ENCODE measurements at places on chromosomes 1 and 21. TPM values are rescaled to one million over a fixed set of nuclear protein-coding genes. Genes with fewer than 3 reads are reported as not detected.
A peak's percentile ranks its signal among the peaks of the same experiment; 100 is the strongest.

- DNase-seq, result peak; percentile 56
These were observed 15.7 kb downstream of the EPHX1 start for GRCh38 chr1:225825607-225826007.

DNA sequence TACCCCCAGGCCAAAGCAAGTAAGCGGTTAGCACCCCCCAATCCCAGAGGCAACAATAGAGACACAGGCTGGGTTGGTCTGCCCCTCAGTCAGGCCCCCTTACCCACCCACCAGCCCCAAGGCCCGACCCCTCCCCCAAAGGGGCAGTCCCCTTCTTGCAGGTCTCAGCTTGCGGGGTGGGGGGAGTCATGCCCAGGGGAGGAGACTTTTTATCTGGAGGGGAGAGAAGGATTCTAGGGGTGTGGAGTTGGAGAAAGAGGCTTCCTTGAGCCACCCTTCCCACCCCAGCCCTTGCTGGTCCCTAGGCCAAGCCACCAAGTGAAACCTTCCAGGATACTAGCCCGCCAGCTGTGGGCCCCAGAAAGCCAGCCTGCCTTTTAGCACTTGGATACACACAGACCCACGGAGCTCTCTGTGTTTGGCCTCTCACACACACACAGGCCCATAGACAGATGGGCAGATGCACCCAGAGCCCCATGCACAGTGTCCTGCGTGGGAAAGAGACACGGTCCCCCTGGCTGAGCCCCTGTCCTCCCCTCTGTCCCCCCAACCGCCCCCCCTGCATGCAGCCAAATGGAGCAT is 7.1 kb downstream of the TMEM54 start:
- DNase-seq, result no peak

- DNase-seq, result no peak
These were observed 41.7 kb downstream of the LRP8 start for GRCh38 chr1:53285969-53286760.

DNA sequence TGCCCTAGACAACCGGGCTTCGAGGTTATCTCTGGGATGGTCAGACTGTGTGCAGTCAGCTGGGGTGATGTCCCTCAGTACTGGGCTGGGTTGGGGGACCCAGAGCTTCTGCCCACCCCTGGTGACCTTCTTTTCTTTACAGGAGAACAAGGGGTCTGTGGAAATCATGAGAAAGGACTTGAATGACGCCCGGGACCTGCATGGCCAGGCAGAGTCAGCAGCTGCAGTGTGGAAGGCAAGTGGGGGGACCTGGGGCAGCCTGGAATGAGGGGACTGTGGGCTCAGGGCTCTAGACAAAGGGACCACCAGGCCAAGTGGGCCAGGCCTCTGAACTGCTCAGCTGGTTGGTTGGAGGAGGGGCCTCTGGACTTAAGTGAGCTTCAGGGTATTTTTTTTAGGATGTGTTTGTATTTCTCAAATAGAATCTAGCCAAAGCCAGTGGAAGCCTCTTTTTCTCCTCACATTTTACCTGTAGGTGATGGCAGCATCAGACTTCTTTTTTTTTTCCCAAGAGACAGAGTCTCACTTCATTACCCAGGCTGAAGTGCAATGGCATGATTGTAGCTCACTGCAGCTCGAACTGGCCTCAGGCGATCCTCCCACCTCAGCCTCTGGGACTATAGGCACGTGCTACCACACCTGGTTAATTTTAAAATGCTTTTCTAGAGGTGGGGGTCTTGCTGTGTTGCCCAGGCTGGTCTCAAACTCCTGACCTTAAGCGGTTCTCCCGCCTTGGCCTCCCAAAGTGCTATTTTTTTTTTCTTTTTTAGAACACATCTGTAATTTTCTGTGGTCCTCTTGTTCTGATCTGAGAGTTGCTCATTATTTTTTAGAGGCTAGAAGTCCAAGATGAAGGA is 1.9 kb downstream of the RNF187 start:
- DNase-seq, result no peak

- DNase-seq, result no peak
These were observed 224.2 kb downstream of the FOXD2 start for GRCh38 chr1:47662068-47662467.

- DNase-seq, result no peak
These were observed 8.4 kb upstream of the XKR8 start for GRCh38 chr1:27951396-27951795.

DNA sequence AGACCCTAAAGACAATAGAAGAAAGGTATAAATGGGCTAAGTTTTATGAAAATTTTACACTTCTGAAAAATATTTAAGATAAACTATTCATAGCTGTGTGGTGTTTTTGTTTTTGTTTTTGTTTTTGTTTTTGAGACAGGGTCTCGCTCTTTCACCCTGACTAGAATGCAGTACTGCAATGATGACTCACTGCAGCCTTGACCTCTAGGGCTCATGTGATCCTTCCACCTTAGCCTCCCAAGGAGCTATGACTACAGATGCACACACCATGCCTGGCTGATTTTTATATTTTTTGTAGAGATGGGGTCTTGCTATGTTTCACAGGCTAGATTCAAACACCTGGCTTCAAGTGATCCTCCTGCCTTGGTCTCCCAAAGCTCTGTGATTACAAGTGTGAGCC is 66.6 kb downstream of the PUM1 start:
- no peak for DNase-seq

DNA sequence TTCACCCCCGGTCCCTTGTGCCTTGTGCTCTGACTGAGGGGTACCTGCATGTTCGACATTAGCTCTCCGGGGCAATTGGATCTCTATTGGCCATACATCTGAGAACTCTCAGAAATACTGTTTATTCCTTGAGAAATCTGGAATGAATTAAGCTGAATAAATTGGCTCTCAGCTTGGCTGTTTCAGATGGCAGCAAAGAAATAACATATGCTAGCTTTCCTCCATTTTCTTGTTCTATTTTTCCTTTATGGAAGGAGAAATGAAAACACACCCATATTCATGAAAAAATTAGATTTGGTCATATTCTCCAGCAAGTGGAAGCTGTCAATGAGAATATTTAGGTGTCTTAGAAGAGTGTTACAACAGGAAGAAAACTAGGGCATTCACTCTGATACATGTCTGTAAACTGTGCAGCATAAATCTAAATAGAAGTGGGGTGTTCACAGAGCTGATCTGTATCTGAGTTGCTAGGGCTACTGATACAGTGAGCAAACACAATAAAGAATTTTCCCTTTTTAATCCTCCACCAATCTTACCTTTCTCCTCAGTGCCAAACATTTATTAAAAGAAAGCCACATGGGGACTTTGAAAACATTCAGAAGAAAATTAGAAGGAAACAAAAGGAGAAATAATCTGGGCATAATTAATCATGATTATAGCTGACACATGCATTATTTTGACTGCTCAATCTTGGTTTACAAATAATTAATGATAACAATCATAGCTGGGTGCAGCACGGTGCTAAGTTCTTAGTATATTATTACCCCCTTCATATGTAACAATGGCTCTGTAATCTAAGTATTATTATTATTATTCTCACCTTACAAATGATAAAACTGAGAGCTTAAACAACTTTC is 671.9 kb upstream of the USP24 start:
- DNase-seq, result no peak

- DNase-seq, result no peak
These were observed 5.9 kb upstream of the NUF2 start for GRCh38 chr1:163315773-163316374.

- DNase-seq, result no peak
These were observed 118.6 kb downstream of the NR5A2 start for GRCh38 chr1:200146100-200146499.

GRCh38 chr21:26116456-26117011 is 54.0 kb downstream of the APP start:
- no peak for DNase-seq

DNA sequence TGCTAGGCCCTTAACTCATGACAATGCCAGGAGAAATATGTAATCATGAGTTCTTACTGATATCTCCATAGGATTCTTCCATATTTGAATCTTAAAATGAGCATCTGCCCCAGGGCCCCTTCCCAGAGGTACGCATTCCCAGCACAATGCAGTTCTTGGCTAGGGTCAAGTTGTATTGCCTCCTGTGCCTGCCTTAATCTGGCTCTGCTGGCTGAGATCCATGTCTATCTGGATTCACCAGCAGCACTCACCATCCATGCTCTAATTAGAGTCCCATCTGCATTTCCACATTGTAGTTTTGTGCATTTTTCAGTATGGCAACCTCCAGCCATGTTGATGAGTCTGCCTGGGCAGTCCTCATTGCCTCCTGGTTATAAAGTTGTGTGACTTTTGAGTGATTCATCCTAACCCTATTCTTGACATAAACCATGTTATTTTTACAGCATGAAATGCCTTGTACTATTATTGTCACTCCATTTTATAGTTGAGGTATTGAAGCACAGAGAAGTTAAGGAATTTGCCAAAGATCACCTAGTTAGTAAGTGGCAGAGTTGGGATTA is 55.9 kb downstream of the CAMSAP2 start:
- DNase-seq, result no peak

GRCh38 chr1:3244927-3245315 is 175.9 kb downstream of the PRDM16 start:
- DNase-seq, result no peak

GRCh38 chr1:245825128-245825901 is 670.5 kb downstream of the KIF26B start:
- no peak for DNase-seq

- no peak for DNase-seq
These were observed 114.5 kb downstream of the OMA1 start for GRCh38 chr1:58431901-58432620.

DNA sequence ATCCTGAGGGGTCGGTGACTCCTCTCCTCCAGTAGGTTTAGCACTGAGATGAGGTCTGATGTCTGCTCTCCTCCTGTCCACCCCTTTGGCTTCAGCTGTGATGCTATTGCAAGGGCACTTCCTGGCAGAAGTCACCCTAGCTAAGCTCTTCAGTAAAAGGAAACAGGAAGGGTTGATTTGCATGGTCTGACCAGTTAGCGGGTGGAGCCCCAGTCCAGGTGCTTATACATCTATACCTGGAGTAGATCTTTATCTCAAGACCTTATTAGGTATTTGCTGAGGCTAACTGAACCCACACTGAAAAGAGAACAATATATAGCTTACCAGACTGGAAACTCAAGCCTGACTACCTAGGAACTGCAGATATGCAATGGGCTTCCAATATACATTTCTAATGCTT is 28.9 kb upstream of the NFASC start:
- DNase-seq, result no peak

GRCh38 chr1:237562242-237562823 is 328.4 kb downstream of the ZP4 start:
- no peak for DNase-seq

GRCh38 chr1:114081437-114082303 is 72.0 kb downstream of the SYT6 start:
- no peak for DNase-seq

DNA sequence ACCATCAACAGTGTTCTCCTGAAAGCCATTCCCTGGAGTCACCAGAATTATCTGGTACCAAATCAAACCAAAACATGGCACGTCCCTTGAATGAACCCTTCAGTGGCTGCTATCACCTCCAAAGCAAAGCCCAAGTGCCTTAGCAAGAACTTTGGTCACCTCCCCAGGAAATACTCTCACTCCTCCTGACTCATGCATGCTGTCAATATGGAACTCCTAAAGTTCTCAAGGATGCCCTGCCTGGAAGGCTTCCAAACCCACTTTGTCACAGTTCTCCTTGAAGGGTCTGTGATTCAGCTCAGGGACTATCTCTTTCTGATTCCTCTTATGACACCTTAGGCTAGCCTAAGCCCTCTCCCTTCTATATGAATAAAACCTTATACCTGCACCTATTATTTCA is 146.1 kb upstream of the RUNX1 start:
- DNase-seq, result no peak

DNA sequence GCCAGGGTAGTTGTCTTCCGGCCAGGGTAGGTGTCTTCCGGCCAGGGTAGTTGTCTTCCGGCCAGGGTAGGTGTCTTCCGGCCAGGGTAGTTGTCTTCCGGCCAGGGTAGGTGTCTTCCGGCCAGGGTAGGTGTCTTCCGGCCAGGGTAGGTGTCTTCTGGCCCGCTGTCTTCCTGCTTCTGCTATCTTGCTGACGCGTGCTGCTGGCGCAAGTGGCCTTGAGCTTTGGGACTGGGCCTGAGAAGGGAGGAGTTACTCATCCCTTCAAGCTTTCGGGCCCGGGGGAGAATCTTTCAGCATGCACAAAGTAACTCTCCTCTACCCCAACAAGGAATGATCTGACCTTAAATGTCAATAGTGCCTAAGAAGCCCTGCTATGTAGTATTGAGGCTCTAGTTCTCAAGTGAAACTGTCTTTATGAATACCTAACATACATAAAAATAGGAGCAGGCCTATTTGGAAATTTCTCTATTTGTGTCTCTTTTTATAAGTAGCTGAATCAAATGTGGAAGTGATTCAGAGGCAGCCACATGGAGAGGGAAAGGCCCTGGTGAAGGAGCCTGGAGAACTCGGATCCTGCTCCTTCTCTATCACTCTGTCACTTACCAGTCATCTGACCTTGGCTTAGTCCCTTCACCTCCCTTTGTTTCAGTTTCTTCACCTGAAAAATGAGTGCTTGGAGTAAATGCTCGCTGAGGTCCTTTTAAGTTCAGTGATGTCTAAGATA is 65.6 kb downstream of the RGL1 start:
- DNase-seq, result peak; percentile 92

GRCh38 chr21:41667136-41667535 is 99.7 kb downstream of the RIPK4 start:
- DNase-seq, result no peak

DNA sequence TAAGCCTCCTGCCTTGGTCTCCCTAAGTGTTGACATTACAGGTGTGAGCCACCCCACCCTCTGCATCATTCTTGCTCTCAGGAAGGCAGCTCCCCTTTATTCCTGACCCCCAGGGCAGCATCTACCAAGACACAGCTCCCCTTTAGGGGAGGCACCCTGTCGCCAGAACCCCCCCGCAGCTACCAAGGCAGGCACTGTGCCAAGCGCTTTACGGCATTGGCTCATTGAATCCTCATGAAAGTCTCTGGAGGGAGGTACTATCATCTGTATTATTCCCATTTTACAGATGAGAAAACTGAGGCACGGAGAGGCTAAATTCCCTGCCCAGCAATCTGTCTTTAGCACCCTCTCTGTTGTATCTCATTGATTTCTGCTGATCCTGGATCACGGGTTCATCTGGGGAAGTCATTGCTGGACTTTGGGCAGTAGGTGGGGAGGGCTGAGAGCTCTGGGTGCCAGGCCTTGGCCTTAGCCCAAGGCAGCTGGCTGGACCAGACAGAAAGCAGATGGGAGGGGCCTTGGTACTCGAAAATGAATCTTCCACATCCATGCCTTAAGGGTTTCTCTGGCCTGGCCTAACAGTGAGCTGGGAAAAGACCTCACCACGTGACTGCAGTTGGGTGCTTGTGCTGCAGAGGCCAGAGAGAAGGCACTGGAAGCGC is 5.9 kb downstream of the PLOD1 start:
- peak; percentile 91 for DNase-seq

ELF3 gene
- 0.55 TPM for total RNA-seq

TUFT1 gene
- total RNA-seq, result 11.4 TPM

GLRX2 gene
- total RNA-seq, result 5.5 TPM

ARHGEF10L gene
- total RNA-seq, result 44.9 TPM

SPRR3 gene
- total RNA-seq, result not detected

C8A gene
- not detected for total RNA-seq

PHTF1 gene
- total RNA-seq, result 13.8 TPM

AGT gene
- 9.2 TPM for total RNA-seq

HSD3B2 gene
- total RNA-seq, result not detected

ZBTB8OS gene
- 19.9 TPM for total RNA-seq
